Posterior vena cava (tissue), 2 donors: ENCODE measurements at places on chromosomes 11 and 22. TPM values are rescaled to one million over a fixed set of nuclear protein-coding genes. Genes with fewer than 3 reads are reported as not detected.

DNA sequence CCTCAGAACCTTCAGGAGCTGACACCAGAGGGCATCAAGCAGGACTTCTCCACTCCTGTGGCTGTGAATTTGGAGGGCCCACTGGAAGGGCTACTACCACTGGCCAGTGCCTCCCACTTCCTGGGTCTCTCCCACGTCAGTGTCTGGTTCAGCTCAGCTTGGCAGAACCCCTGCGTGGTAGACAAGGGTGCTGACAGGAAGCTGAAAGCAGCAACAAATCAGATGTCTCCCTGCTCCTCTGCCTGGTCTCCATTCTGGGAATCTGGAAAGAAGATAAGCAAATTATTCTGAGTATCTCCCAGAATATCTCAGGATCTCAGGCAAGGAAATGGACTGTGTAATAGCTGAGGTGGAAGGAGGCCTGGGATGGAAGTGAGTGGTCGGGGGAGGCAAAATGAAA is 61.5 kb downstream of the TMPRSS5 start:
- DNase-seq, result no peak

GRCh38 chr11:26025676-26026075 is 306.3 kb upstream of the ANO3 start:
- no peak for DNase-seq

DNA sequence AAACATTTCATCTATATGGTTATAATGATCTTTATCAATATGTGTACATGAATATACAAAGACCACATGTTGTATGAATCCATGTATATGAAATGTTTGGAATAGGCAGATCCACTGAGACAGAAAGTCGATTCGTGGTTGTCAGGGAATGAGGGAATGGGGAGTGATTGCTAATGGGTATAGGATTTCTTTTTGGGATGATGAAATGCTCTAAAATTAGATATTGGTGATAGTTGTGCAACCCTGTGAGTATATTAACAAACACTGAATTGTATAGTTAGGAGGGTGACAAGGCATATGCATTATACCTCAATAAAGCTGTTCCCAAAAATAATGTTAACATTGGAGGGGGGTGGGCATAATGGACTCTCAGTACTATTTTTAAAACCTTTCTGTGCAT is 5.0 kb upstream of the PTPMT1 start:
- no peak for DNase-seq

GRCh38 chr11:83310718-83311117 is 24.6 kb upstream of the CCDC90B start:
- no peak for DNase-seq

- DNase-seq, result no peak
Observed at GRCh38 chr22:23513133-23513532, 67.0 kb downstream of the IGLL1 start.

- no peak for DNase-seq
Observed at GRCh38 chr11:71543866-71544265, 4.4 kb upstream of the KRTAP5-9 start.

DNA sequence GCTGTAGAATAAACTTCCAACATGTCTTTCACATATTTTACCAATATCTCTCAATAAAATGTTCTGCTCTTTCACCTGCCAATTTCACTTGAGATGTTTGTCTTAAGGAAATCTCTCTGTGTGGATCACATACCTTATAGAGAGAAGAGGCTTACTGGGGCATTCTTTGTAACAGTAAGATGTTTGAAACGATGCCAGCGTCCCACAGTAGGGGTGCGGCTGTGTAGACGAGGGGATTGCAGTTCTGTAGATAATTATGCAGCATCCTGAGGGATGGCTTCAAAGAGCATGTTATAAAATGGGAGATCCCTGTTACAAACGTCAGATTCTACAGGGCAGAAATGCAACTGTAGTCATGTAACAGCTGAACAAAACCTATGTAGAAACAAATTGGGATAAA is 200.0 kb downstream of the TBC1D22A start:
- no peak for DNase-seq

GRCh38 chr22:21042978-21043859 is 2.5 kb upstream of the LRRC74B start:
- DNase-seq, result no peak

DNA sequence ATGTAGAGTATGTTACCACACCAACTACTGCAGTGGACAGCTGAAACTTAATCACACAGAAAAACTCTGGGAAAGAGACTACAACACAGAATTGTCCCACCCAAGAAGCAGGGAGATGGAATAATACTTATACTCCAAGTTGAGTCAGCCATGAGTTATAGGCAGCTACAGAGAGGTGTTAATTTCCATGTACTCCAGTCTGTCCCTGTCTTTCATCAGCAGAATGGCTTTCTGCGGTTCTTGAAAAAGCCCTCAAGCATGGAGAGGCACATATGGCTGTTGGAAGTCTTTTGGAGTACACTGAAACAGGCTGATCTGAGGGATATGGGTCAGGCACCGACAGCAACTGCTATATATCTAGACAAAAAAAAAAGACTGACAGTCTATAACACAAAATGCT is 219.5 kb downstream of the DLG2 start:
- no peak for DNase-seq

GRCh38 chr11:103805688-103806009 is 230.8 kb upstream of the DDI1 start:
- DNase-seq, result no peak

DNA sequence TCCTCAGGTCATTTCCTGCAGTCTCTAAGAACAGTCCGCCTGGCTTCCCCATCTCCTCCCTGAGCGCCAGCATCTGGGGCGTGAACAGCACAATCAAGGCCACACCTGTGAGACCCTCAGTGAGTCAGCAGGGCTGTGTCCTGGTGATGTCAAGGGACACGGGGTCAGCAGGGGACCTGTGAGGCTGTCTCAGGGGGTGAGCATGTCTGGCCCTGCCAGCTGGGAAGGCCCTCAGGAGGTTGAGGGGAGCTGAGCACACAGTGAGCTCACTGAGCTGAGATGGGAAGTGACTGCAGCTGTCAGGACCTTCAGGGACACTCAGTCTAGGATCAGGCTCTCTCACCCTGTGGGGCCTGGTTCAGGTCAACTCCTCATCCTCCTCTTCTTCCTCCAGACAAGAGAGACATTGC is 46.6 kb upstream of the VPREB1 start:
- DNase-seq, result no peak

DNA sequence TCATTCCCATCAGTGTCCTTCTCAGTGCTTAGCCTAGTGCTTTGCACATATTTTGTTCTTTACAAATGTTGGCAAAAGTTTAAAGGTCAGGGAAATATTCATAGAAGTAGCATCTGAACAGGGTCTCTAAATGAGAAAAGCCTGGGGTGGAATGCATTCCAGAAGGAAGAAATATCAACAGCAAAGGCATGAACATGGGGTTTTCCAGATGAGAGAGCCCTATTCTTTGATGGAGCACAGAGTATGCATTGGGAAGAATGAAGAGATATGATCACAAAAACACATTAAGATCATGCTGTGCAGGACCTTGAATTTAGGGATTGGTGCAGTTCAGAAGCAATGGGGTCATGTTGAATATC is 140.2 kb downstream of the SNX19 start:
- DNase-seq, result no peak

PATE4 gene
- not detected for total RNA-seq

OR2D2 gene
- not detected for total RNA-seq

PDE3B gene
- total RNA-seq, result 2.1 TPM

YAP1 gene
- 203 TPM for total RNA-seq
